ENCODE measurements at places on chromosomes 2 and 18.
A peak's percentile ranks its signal among the peaks of the same experiment; 100 is the strongest.

DNA sequence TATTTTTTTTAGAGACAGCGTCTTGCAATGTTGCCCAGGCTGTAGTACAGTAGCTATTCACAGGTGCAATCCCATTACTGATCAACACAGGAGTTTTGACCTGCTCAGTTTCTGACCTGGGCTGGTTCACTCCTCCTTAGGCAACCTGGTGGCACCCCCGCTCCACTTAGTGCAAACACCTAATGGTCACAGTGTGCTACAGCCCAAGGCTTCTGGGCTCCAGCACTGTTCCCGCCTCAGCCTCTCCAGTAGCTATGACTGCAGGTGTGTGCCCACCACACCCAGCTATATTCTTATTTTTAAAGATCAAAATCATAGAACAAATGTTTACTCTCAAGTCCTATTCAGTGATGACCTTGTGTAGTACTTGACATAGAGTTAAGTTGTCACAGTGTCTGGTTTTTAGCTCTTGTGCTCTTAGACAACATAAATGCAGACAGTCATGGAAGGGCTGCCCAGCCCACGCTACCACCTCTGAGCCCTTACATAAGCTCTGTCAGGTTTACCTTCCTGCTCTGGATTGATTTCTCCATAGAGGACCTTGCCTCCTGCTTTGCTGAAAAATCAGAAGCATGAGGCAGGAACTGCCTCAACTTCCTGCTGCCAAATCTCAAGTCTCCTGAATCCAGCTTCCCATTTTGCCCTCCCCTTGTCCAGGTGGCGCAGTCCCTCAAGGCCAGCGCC, 82.2 kb upstream of the SLC1A4 start:
- no peak for DNase-seq

DNA sequence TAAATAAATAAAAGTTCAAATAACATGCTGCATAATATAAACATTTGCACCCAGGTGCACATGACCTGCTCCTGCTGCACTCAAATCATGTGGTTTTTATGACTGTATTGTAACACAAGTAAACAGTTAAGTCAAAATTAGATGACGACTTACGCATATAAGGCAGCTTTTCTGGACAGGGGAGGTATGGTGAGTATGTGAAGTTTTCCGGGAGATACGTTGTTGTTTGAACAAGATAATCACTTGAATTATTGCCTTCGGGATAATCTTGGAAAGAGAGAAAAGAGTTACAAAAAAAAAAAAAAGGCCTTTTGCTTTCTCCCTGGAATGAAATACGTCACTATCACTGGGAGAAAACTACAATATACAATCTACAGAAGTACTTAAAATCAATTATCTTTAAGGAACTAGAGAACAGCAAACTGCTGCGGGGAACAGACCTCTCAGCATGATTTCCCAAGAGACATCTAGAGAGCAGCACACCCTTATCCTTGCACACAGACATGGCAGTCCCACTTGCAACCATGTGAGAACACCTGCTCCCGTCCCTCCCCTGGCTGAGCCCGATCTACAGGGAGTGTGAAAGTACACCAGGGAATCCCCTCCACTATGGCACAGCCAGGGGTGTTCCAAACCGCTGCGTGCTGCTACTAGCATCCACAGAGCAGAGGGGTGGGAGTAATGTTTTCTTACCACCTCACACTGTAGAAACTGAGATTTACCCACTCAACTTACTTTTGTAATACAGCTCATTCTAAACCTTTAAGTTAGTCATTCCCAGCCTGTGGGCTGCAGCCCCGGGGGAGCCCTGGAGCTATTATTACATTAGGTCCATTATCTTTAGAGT, 26.3 kb downstream of the B4GALT6 start:
- no peak for DNase-seq

DNA sequence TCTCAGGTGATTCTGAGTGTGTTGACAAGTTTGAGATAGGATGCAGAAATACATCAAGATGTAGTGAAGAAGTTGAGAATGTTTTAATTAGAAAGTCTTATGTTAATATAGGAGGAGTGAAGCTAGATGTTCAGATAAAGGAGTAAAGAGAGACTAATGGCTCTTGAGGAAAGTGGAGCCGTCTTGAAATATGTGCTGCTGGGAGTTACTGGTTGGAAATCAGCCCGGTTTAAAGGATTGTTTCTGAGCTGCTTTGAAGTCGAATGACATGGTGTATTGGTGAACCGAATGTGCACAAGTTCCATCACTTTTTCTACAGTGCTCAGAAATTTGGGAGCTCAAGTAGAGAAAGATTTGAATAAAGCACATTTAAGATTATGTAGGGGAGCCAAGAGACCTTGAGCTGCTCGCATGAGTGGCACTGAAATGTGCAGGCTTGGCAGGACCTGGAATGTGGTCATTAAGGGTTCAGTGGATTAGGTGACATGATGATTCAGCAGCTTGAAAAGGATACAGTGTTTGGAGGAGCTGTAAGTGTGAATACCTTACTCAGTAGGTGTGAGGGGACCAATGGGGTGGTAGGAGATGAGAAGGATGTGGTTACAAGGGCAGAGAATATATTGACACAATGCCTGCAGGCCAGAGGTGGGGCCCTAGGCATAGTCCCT, 68.6 kb downstream of the CAB39 start:
- DNase-seq, result no peak

GRCh38 chr2:129585760-129586159, 393.7 kb upstream of the RAB6C start:
- DNase-seq, result no peak

GRCh38 chr18:5868218-5868854, 27.0 kb downstream of the TMEM200C start:
- no peak for DNase-seq

DNA sequence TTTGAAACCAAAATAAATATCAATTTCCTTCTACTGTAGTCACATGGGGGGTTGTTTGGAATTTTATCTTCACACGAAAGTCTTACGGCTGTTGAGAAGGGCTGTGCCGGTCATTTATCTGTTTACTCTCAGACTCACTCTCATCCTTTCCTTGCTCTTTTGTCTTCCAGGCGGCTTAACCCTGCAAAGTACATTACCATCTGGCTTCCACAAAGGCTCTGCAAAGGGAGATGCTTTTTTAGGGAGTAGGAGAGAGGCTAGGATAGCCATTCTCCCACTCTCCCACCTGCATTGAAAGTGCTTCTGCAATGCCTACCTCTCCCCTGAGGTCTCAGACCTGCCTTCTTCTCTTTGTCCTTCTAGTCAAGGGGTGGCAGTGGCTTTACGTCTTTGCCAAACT, 247.6 kb downstream of the MEIS1 start:
- DNase-seq, result no peak

DNA sequence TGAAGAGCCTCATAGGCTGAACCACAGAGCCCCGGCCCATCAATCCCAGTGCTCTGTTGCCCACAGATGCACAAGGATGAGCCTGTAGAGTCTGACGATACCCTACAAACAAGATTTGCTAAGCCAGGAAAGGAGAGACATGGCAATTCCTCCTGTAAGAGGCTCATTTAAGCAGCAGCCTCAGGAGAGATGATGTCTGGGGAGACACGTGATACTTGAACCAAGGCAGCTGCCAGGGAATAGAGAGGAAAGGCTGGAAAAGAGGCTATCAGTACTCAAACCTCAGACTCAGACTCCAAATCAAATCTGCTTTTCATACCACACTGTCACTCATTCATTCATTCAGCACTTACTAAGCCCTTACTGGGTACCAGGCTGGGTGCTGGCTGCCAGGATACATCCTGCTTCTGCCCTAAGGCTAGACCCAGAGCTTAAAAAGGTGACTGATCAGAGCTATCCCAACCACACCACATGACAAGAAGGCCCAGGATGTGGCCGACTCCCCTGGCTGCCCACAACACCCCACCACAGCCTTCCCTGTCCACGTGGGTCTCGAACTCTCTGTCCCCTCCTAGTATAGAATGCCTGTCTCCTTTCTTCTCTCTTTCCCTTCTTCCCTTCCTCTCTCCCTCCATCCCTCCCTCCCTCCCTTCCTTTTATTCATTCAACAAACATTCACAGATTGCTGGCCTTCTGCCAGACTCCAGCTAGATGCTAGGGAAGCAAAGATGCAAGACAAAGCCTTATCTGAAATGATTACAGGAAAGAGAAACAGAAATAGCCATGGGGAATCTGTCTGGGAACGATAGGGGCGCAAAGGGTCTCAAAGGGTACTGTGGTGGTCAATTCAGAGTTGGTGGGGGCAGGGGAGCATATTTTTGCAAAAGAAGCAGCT, 23.4 kb upstream of the KCNK3 start:
- no peak for DNase-seq

- DNase-seq, result no peak
Measured at GRCh38 chr2:112714836-112715631, 5.8 kb upstream of the NT5DC4 start.

DNA sequence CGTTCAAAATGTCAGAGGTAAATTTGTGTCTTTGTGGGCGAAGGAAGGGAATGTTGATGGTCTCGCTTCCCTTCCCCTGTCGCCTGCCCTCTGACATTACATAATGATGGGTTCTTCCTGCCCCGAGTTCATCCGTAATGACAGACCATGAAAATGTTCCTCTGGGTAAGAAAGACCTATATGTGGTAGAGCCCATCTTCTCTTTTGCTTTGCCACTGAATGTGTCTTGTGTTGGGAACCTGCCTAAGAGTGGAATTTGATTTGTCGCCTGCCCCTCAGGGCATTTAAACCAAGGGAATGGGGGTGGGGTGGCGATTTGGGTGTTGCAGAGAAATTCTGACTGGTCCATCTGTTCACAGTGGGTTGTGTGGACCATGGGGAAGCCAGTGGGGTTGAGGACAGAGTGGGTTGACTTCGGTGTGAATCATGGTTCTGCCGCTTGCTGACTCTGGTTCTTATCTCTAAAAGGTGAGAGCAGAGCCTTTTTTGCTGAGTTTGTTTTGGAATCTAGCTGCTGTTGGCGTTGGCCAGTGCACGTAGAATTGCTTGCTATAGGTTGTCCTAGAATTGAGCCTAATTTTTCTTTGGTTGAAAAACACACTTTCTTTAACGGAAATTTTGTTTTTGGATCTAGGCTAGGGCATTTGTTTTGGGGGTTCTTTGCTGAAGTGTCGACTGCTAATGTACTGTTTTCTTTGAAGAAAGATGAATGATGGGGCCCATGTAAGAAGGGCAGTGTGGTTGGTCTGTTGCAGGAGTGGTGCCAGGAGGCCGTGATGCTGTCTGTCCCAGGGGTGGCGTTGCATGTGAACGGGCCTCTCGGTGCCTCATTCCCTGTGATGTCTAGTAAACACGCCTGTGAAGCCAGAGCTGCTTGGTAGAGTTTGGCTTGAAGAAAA, 1.3 kb downstream of the INPP4A start:
- no peak for DNase-seq

GRCh38 chr18:48829443-48830149, 121.2 kb downstream of the SMAD7 start:
- DNase-seq, result no peak

- peak; percentile 64 for DNase-seq
Measured at GRCh38 chr18:12327510-12328178, 19.6 kb downstream of the TUBB6 start.

DNA sequence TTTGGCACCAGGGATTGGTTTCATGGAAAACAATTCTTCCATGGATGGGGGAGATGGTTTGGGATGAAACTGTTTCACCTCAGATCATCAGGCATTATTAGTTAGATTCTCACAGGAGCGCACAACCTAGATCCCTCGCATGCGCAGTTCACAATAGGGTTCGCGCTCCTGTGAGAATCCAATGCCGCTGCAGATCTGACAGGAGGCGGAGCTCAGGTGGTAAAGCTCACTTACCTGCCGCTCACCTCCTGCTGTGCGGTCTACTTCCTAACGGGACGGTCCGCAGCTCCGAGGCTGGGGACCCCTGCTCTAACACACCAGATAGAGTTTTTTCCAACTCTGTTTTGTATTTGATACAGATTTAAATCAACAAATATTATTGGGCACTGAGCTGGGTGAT, 286.5 kb downstream of the MTX2 start:
- no peak for DNase-seq

DNA sequence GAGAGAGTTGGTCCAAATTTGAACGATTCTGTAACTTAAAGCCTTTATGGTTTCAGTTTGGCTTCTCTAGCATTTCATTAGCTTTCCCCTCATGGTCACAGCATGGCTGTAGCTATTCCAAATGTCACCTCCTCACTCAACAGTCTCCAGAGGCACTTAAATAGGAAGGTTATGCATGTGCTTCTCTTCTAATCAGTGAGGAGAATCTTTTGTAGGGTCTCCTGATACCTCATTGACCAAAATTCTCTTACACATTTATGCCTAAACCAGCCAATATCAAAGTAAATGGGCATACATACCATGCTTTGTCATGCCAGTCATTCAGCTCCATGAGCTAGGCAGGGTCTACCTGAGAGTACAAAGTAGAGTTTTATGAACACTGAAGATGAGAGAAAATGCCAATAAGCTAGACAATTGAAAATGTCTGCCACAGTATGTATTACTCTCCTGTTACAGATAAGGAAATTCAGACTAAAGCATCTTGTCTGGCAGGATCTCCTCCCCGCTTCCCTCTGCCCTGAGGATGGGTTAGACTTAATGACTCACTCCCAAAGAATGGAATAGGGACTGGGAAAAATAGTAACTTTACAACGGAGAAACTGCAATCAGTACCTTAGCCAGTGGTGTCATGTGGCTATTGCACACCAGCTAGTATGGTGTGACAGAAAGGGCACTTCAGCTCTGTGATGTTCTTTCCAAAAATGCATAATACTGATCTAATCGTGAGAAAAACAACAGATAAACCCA, 15.4 kb downstream of the DSG2 start:
- DNase-seq, result no peak

DNA sequence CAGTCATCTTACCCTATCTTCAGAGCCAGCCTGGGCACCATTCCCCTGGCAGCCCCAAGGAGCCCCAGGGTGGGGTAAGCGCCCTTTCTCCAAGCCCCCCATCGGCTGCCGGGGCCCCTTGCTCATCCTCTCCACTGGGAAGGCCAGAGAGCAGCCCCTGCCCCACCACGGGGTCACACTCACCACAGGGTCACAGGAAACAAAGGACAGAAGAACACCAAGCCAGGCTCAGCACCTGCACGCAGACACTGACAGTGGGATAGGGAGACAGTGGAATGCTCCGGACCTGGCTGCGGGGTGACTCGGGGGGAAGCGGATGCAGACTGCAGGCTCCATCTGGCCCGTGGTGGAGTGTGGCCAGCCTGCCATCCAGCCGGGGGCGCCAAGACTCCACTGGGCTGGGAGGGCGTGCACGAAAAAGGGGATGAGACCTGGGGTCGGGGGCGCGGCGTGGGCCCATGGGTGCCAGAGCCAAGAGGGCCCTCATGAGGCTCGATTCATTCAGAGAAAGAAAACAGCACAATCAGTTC, 21.1 kb downstream of the HDAC4 start:
- DNase-seq, result no peak

- DNase-seq, result no peak
Measured at GRCh38 chr18:63236406-63236805, 83.2 kb downstream of the BCL2 start.

GRCh38 chr2:60959501-60959900, 58.0 kb upstream of the PEX13 start:
- no peak for DNase-seq

- peak; percentile 15 for DNase-seq
Measured at GRCh38 chr2:10284108-10284870, 18.4 kb upstream of the HPCAL1 start.

DNA sequence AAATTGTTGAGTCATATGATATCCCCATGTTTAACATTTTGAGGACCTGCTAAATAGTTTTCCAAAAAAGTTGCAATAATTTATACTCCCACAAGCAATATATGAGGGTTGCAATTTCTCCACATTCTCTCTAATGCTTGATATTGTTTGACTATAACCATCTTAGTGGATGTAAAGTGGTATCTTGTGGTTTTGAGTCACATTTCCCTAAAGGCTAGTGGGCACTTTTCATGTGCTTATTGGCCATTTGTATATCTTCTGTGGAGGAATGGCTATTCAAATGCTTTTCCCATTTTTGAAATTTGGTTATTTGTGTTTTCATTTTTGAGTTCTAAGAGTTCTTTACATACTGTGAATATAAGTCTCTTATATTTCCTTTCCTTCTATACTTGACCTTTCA, 82.7 kb downstream of the SCG2 start:
- DNase-seq, result no peak
